Stimulated activated CD4-positive, alpha-beta T cell treated with anti-CD3 and anti-CD28 coated beads, Interleukin-12 subunit alpha, Interleukin-12 subunit beta, amount 100 ng/mL, for 48 hours (primary cell): ENCODE measurements at places on chromosomes 16 and 17.

- peak; percentile 25 for DNase-seq
These were observed 14.1 kb upstream of the TNS4 start for GRCh38 chr17:40515491-40516041.

DNA sequence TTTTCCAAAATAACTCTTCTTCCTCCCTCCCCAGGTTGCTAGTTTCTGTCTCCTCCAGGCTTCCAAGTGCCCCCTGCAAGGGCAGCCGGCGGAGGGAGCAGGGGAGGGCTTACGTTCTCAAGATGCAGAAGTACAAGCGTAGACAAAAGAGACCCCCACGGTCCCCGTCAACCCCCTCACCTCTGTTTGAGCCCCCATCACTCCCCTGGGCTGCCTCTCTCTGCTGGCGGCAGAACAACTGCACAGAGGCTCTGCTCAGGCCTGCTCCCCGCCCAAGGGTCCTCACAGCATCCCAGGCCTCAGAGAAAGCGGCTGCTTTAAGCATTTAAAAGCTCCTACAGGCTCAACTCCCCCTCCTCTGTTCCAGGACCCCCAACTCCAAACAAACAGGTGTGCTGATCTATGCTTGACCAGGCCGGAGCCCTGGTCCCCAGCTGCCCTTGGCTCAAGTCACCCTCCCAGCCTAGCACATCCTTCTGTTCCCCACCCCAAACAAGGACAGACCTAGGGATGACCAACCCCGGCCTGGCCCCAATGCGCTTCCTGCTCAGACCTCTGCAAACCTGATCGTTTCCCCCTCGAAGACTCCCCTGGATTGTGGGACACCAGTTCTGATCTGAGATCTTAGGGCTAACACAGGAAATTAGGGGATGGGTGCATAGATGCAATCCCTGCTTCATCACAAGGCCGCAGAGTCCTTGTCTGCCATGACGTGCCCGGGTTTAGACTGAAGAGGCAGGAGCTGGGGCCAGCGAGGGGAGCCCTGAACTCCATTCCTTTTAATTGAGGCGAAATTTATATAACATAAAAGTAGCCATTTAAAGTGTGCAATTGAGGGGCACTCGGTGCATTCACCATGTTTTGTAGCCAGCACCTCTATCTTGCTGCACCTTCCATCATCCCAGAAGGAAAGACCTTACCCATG, 17.2 kb upstream of the RBFOX3 start:
- no peak for DNase-seq

DNA sequence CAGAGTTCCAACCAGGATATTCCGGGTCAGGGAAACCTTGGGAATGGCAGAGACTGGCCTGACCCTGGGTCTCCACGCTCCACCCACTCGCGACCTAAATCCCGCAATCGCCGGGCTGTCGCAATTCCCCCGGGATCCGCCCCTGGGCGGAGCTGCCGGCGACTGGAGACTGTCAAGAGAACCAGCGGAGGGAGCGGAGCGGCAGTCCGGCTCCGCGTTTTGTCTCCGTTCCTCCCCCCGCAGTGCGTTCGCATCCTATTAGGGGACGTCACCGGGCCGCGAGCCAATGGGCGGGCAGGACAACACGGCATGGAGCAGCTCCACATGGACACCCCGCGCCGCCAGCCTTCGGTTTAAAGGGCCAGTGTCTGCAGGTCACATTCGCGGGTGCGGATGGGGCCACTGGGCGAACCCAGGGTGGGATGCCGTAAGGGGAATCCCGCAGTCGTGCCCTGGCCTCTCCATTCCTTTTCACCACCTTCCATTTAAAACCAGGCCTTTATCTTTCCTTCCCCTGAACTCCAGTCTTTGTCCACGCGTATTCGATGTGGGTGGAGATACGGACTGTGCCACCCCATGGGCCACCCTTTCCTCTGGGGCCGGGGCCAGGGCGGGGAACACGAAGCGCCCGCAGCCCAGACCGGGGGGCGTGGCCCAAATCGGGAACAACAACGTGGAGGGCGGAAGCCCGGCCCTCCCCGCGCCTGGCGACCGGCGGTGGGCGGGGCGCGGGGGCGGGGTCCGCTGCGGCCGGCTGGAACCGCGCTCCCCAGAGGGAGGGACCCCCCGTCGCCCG, 764 bp upstream of the MNT start:
- DNase-seq = peak; percentile 99

DNA sequence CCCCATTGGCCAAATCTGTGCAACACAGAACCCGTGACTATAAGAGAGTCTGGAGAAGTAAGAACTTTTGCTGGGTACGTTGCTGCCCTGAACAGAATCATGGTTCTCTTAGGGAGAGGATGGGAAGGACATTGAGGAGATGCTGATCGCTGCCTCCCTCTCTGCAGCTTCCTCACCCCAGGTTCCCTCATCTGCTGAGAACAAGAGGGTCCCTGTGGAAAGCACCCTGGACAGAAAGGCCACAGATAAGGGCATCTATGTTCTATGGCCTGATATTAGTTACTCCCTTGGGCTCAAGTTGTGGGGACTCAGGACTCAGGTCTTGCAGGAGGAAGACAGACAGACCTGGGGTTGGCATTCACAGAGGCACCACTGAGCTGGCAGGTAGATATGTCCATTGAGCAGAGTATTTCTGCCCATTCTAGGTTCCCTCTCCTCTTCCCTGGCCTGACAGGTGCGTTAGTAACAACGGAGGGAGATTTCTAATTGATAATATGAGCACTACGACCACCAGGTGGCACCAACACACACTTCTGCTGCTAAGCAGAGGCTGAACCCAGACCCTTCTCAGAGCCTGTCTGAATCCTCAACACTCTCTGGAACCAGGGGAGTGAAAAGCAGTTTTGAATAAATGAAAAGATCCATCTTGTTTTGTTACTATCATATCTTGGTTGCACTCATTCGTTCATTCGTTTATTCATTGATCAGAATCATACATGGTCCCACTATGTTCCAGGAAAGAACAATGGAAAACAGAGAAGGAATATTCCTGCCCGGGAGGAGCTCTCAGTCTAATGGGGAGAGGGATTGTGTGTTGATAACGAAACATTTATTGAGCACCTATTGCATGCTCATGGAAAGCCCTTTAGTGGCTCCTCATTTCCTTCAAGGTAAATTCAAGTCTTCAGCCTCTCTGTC, 56.4 kb downstream of the SLC6A2 start:
- DNase-seq = peak; percentile 34

- DNase-seq = no peak
These were observed 35.4 kb downstream of the CMTM4 start for GRCh38 chr16:66661210-66661560.

GRCh38 chr16:81738783-81739496, 40.2 kb upstream of the PLCG2 start:
- DNase-seq = no peak

GRCh38 chr16:50711040-50711439, 17.6 kb downstream of the NOD2 start:
- DNase-seq = no peak

DNA sequence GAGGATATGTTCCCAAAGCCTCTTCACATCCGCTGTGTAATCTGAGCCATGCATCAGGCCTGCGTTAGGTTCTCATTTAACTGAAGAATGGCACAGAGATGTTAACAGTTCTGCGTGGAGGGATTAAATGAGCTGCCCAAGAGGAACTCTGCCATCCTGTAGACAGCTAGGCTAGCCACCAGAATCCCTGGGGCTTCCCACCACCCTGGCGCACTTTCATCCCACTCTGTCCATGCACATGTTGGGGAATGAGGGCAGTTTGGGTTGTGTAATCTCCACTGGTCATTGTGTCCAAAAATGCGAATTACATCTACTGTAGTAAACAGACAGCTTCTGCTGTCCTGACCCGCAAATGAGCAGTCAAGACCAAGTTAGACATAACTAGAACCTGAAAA, 1.0 kb upstream of the GLG1 start:
- no peak for DNase-seq

- no peak for DNase-seq
These were observed 253.4 kb downstream of the SHISA9 start for GRCh38 chr16:13154799-13155198.

DNA sequence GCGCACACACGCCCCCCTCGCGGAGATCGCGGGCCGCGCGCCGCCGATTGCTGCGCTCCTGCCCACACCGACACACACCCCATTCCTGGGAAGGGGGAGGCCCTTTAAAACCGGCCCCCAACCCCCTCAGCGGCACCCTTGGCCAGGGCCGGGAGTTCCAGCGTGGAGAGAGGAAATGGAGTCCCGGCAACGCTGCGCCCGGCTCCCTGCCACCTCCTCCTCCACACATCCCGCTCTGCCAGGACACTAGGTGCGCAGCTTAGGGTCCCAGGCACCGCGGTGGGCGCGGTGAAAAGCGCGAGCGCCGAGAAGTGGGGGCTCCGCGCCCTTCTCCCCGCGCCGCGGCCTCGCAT, 397 bp downstream of the CDC42EP4 start:
- DNase-seq = no peak

DNA sequence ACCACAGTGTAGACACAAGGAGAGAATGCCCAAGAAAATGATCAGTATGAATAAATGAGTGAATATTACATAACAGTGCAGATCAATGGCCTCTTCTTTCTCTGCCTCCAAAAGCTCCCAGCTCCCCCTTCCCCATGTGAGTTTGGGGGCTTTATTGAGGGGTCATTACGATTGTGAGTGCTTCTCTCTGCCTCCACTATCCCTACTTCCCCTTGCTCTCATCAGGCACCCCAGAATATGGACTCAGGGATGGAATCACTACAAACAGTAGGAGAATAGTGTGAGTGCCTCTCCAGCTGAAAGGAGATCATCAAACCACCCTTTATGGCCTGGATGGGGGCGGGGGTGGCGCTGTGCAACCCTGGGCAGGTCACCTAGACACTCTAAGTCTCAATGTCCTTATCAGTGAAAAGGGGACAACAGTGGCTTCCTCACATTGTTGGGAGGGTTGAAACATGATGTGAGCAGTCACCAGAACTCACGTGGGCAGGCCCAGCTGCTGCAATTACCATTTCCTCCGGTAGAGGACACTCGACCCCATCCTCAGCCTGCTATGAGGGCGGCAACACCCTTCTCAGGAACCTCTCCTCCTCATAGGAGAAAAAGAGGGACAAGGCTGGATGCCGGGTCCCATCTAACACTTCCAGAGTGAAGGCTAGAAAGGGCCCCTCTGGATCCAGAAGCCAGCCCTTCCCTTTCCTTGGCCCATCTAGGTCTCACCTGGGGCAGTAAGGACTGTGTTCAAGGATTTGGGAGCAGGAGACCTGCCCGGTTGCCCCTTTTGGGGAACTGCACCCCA, 2.1 kb upstream of the EPOP start:
- peak; percentile 96 for DNase-seq

DNA sequence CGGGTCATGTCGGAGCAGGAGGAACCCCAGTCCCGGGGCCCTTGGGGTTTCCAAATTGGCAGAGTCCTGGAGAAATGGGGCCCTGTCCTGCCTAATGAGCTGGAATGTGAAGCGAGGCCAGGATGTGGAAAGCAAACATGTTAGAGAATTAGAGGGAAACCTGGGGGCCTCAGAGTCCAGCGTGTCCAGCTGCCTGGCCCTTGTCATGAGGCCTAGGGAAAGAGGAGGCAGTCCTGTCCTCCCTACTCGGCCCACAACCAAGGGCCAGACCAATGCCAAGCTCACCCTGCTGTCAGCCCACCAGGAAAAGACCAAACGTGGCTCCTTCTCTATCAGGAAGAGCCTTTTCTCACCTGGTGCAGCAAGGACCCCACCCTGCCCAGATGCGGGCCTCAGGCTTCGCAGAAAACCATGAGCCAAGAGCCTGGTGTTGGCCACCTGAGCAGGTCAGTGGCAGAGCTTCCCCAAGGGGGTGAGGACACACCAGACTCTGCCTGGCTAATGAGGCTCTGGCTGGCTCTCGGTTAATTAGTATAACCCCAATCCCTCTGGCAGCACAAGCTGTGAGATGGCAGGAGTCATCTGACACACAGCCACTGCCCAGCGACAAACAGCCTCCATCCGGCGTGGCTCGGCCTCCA, 10.1 kb downstream of the TEKT5 start:
- no peak for DNase-seq
